ENCODE measurements at places on chromosomes 5 and 9.
A peak's percentile ranks its signal among the peaks of the same experiment; 100 is the strongest.

DNA sequence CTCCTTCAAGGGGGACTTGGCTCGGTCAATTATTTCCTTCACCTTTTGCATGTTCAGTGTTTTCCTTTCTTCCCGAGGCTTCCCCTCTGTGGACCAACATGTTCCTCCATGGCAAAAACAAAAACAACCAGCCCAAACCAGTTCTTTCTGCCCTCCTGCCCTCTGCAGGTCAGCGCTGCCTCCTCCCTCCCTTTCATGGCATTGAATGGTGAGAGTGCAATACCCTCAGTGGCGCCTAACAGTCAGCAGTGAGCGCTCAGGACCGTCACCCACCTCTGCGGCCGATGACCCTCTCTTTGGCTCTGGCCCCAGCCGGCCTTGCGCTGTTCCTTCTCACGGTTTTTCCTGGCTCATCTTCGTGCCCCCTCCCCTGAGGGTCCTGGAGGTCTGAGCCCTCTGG lies 34.4 kb upstream of the GNE start:
- H3K27me3 ChIP-seq: no peaks in the 10 kb centered on the region
- H3K36me3 ChIP-seq: no peaks in the 10 kb centered on the region
- DNase-seq: no peak
- H3K4me1 ChIP-seq: peaks cover 18% of the 10 kb centered on the region

GRCh38 chr5:167008705-167009104 lies 1282.7 kb upstream of the WWC1 start:
- DNase-seq: peak; percentile 42
- no peaks in the 10 kb centered on the region for H3K27me3 ChIP-seq
- no peaks in the 10 kb centered on the region for H3K36me3 ChIP-seq

DNA sequence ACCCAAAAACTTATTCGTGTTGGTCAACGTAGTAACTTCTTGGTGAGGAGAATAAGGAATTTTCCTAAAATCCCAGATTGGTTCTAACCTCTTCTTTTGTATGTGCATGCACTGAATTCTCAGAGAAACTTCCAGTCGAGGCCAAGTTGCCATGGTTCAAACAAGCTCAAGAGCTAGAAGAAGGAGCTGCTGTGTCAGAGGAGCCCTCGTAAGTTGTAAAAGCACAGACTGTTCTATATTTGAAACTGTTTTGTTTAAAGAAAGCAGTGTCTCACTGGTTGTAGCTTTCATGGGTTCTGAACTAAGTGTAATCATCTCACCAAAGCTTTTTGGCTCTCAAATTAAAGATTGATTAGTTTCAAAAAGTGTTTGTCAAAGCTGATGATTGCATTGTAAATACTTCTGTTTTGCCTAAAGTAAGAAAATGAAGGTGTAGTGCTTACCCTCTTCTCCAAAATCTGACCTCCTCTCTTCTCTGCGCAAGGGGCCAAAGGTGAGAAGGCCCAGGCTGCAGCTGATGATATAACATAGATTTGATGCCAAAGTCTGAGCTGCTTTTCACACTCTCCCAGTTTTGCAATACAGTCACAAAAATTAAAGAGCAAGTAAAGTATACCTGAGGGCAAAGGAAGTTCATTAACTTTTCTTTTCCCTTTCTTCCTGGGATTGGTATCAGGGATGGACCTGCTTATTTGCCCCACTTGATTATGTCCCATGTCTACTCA lies 210.8 kb downstream of the ADAMTSL1 start:
- no peaks in the 10 kb centered on the region for H3K36me3 ChIP-seq
- no peak overlapping the region for H3K4me3 ChIP-seq
- no peaks in the 10 kb centered on the region for H3K4me1 ChIP-seq
- DNase-seq: no peak

GRCh38 chr5:103425686-103426454 lies 136.7 kb downstream of the NUDT12 start:
- DNase-seq: no peak
- H3K27ac ChIP-seq: no peak overlapping the region
- no peaks in the 10 kb centered on the region for H3K36me3 ChIP-seq

GRCh38 chr5:16924206-16924605 lies 11.9 kb downstream of the MYO10 start:
- no peaks in the 10 kb centered on the region for H3K4me1 ChIP-seq
- no peak for DNase-seq
- H3K27me3 ChIP-seq: no peaks in the 10 kb centered on the region
- H3K36me3 ChIP-seq: no peaks in the 10 kb centered on the region
- no peak overlapping the region for H3K27ac ChIP-seq
- no peak overlapping the region for H3K4me3 ChIP-seq

- DNase-seq: peak; percentile 75
- H3K4me1 ChIP-seq: no peaks in the 10 kb centered on the region
- H3K4me3 ChIP-seq: no peak overlapping the region
- no peaks in the 10 kb centered on the region for H3K36me3 ChIP-seq
- no peak overlapping the region for H3K27ac ChIP-seq
Observed at GRCh38 chr9:26264709-26265601, 586.7 kb upstream of the TUSC1 start.

DNA sequence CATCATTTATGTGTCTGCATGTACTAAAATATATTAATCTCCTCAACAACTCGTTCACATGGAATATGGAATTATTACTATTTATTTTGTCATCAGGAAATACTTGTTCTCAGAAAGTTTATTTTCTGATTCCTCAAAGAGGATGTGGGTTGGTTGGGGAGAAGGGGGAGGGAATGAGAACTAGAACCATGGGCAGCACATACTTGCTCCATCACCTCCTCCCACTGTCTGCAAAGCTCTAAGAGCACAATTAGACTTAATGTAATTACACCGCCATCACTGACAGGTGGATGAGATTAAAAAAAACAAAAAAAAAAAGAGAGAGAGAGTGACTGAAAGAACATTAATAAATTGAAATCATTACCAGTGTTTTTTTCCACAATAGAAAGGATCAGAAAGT lies 98.2 kb downstream of the OXCT1 start:
- no peak overlapping the region for H3K27ac ChIP-seq
- no peak for DNase-seq
- H3K4me1 ChIP-seq: no peaks in the 10 kb centered on the region
- no peaks in the 10 kb centered on the region for H3K36me3 ChIP-seq

- peak; percentile 2 for DNase-seq
- H3K4me3 ChIP-seq: no peak overlapping the region
- no peak overlapping the region for H3K27ac ChIP-seq
- no peaks in the 10 kb centered on the region for H3K36me3 ChIP-seq
Observed at GRCh38 chr5:130762031-130762430, 403.0 kb downstream of the HINT1 start.

DNA sequence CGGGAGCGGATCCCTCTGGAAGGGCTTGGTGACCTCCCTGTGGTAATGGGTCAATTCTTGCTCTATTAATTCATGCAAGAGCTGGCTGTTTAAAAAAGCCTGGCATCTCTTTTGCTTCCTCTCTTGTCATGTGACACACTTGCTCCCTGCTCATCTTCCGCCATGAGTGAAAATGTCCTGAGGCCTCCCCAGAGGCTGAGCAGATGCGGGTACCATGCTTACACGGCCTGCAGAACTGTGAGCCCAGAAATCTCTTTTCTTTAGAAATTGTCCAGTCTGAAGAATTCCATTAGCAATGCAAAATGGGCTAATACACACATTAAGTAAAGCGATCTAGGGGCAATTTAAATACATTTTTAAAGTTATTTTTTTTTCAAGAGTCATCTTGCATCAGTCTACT lies 48.7 kb upstream of the CDK20 start:
- no peak overlapping the region for H3K27ac ChIP-seq
- H3K27me3 ChIP-seq: no peaks in the 10 kb centered on the region
- peak; percentile 97 for DNase-seq
- no peaks in the 10 kb centered on the region for H3K36me3 ChIP-seq

DNA sequence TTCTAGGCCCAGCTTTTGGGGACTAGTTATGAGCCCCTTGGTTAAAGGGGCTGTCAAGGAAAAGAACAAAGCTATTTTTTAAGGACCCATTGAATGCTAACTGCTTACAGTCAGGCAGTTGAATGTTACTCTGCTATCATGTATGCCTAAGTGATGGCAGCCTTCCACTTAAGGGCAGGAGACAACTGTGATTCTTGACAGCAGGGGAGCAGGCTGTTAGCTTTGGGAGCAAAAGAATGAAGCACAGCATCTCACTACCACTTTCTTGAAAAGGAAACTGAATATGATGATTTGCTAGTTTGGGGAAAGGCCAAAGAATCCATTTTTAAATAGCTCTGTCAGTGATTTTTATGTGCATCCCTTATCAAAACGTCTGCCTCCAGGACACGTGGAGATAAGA lies 221.6 kb downstream of the SH3GL2 start:
- no peak overlapping the region for H3K4me3 ChIP-seq
- no peak for DNase-seq
- no peaks in the 10 kb centered on the region for H3K4me1 ChIP-seq
- H3K27me3 ChIP-seq: no peaks in the 10 kb centered on the region
- no peak overlapping the region for H3K27ac ChIP-seq

GRCh38 chr5:132979367-132979940 lies 16.0 kb upstream of the AFF4 start:
- H3K36me3 ChIP-seq: no peaks in the 10 kb centered on the region
- H3K27ac ChIP-seq: no peak overlapping the region
- no peak overlapping the region for H3K4me3 ChIP-seq
- H3K4me1 ChIP-seq: no peaks in the 10 kb centered on the region
- peak; percentile 17 for DNase-seq

GRCh38 chr9:3525836-3526164 lies at the start of gene RFX3:
RFX3 (minus strand) TSS chr9:3526001; CDS start chr9:3395588, 130,413 bp downstream.
- H3K36me3 ChIP-seq: no peaks in the 10 kb centered on the region
- H3K27me3 ChIP-seq: no peaks in the 10 kb centered on the region
- peak within 1 kb of the TSS; percentile 98 for H3K4me3 ChIP-seq
- no peaks in the 10 kb centered on the region for H3K4me1 ChIP-seq
- H3K27ac ChIP-seq: peak within 1 kb of the TSS; percentile 100

DNA sequence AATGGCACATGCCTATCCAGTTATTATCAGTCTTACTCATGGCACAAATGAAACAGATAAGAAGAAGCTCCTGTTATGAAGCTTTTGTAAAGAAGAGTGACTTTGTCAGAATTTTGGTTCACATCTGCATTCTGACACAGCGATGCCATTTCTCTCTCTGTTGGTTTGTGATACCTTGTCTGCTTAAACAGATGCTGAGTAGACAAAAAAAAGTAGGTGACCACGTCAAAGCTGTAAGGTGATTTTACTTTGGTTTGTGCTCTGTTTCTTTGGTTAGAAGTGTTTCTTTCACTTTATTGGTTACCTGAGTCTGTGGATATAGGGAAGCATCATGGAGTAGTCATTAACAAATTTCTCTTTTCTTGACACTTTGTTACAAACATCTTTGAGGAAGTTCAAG lies 422.3 kb upstream of the ADAMTSL1 start:
- H3K27me3 ChIP-seq: no peaks in the 10 kb centered on the region
- peaks cover 3% of the 10 kb centered on the region for H3K4me1 ChIP-seq
